Colonic mucosa (tissue), 4 donors: ENCODE measurements at places on chromosomes 12 and 14. TPM values are rescaled to one million over a fixed set of nuclear protein-coding genes. Genes with fewer than 3 reads are reported as not detected.
A peak's percentile ranks its signal among the peaks of the same experiment; 100 is the strongest.

DNA sequence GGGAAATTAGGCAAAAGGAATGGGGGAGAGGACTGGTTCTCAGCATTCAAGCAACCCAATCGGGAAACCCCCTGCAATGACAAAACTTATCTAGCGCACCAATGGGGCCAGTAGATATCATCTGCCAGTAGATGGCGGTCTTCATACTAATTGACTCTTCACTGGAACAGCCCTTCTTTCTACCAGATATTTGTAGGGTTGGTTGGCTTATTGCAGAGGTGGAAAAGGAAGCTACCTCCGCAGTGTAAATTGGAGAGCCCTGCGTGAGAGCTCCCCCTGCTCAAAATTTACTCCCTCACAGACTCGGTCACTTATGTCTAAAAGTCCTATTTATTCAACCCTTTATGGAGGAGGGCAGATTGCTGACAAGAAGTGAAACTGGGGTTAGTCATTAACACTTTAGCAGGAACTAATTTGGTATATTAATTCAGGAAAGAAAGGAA, 166.1 kb upstream of the CCND2 start:
- DNase-seq: peak; percentile 70

DNA sequence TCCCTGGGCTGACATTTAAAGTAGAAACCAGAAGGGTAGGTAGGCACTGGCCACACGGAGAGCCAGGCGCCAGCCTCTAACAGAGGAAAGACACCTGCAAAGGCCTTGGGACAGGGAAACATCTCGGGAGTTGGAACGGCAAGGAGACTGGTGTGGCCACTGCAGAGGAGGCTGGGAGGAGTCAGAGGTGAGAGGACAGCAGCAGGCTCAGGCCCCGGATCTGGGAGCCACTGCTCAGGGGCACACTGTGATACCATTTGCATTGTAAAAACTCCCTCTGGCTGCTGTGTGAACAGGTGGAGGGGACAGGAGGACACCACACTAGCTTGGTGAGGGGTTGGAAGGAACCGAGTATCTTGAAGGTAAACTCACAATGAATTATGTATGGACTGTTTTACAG, 2.7 kb downstream of the ANHX start:
- DNase-seq: no peak

DNA sequence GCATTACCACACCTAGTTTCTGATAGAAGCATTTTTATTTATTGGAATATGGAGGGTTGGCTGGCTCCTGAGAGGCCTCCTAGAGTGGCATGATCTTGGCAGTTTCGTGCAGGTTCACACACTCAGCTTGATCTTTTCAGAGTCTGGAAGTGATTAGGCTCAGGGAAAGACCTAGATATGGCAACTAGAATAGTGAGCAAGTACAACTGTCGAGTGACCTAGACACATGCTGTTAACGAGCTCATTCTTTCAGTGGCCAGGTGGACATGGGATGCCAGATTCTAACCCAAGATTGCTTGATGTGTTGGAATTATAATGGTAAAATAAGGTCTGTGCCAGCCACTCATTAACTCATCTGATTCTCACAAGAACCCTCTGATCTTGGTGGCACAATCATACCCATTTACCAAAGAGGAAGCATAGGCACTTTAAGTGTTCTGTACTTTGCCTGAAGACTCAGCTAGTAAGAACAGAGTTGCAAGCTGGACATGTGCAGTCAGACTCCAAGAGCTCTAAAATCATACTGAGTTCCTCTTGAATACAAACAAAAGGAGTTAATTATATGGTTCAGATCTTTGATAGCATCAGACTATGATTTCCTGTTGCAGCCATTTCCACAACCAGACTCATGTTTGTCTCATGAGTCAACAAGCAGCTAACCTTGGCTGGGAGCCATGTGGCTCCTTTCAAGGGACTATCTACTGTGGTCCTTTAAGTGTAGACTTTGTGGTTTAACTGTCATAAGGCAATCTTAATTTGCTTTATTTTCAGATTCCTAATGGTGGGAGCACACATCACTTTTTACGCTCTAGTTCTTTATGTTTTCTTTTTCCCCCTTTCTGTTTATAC, 144.2 kb downstream of the PLEKHA5 start:
- peak; percentile 59 for DNase-seq

DNA sequence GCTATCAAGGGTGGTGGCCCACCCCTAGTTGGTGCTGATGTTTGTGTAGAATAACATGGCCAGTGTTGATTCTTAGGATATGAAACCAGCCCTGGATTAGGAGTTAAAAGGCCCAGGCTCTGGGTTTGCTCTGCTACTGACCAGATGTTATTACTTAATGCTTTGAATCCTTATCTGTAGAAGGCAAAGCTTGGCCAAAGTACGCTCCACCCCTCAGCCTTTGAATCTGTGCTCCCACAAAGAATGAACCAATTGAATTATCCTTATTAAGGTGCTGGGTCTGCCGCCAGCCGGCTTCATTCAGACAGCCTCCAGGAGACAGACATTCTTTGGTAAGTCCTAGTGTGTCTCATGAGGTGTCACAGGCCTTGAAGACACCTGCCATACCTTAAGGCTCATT, 41.8 kb downstream of the AKAP3 start:
- DNase-seq: no peak

DNA sequence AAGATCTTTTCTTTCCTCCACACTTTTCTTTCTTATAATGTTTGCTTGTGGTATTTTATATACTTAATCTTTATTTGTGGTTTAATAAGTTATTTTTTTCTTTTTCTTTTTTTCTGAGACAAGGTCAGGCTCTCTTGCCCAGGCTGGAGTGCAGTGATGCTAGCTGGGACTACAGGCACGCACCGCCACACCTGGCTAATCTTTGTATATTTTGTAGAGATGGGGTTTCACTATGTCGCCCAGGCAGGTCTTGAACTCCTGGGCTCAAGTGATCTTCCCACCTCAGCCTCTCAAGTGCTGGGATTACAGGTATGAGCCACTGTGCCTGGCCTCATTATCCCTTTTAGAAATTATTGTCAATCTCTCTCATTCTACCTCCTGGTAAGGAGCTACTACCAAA, 87.1 kb downstream of the SCFD1 start:
- DNase-seq: no peak

GRCh38 chr12:32650508-32650907, 28.6 kb upstream of the DNM1L start:
- DNase-seq: no peak

- DNase-seq: no peak
Measured at GRCh38 chr12:121781998-121782979, 11.2 kb downstream of the RHOF start.

DNA sequence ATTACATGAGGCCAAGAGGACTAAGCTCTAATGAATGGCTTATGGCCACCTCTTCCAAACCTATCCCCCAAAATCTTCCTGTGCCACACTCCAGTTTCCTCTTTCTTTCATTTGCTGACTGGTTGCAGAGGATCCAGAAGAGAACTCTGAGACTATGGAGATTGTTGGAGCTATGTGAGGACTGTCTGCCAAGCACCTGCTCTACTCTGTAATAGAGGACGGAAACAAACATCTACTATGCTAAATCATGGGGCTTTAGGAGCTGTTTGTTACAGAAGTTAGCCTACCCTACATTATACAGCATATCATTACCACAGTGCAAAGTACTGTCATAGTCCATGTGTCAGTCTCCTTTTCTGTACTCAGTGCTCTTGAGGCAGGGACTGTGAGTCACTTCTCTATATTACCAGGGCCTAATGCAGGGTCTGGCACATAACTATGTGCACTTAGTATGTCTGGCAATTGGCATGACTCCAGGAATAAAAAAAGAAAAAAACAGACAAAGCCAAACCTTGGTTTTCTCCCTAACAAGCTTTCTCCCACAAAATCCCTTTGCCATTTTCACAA, 95.1 kb downstream of the RPAP3 start:
- no peak for DNase-seq

- DNase-seq: no peak
Measured at GRCh38 chr12:60539592-60539991, 943.8 kb downstream of the SLC16A7 start.

- DNase-seq: peak; percentile 50
Measured at GRCh38 chr12:4164559-4165558, 108.7 kb upstream of the CCND2 start.

GRCh38 chr12:63934936-63935335, 90.4 kb downstream of the SRGAP1 start:
- DNase-seq: no peak

DNA sequence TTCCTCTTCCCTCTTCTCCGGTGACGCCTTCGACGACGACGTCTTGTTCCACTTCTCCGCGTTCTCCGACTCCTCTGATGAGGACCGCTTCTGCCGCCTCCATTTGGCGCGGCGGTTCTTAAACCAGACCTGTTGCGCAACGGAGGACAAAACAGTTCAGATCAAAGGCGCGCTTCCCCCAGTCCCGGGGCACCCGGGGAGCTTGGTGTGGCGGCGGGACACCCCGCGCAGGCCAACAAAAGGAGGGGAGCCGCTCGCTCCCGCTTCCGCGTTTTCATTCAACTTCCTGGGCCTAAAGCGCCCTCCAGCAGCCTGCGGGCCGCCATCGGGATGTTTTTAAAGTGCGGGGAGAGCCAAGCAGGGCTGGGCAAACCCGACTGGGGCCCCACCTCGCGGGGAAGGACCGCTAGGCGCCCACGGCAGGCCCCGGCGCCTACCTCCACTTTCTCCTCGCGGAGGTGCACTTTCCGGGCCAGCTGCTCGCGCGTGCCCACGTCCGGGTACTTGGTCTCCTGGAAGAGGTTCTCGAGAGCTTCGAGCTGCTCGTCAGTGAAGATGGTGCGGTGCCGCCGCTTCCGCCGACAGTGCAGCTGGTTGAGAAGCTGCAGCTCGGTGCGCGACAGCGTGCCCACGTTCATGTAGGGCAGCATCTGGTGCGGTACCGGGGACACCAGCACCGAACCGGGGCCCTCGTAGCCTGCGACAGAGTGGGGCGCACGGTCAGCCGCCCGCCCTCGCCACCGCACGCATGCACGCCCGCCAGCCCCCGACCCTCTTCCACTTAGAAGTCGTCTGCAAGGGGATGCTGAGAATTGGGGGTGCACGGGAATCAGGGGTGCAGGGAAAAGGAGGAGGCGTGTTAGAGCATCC, 1.2 kb downstream of the GSC start:
- no peak for DNase-seq

DNA sequence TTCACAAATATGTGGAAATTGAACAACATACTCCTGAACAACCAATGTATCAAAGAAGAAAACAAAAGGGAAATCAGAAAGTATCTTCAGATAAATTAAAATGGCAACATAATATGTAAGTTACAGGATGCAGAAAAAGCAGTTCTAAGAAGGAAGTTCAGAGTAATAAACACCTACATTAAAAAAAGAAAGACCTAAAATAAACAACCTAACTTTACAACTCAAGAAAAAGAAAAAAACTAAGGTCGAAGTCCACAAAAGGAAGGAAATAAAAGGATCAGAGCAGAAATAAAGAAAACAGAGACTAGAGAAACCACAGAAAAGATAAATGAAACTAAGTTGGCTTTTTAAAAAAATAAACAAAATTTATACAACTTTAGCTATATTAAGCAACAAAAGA, 59.2 kb downstream of the EGLN3 start:
- DNase-seq: no peak

DNA sequence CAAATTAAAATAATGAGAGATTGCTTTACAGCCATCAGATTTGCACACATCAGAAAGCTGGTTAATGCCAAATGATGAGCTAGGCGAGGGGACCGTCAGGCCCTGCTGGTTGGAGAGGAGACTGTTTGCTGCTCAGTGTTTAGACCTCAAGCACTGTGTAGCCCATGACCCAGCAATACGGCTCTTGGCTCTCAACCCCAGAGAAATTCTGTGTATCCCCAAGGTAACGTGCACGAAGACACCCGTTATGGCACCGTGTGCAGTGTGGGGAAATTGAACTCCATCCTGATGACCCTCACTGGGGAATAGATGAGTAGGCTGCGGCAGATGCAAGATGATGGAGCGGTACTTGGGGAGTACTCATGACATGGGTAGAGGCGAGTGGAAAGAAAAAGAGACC, 55.7 kb downstream of the EID3 start:
- DNase-seq: no peak

DNA sequence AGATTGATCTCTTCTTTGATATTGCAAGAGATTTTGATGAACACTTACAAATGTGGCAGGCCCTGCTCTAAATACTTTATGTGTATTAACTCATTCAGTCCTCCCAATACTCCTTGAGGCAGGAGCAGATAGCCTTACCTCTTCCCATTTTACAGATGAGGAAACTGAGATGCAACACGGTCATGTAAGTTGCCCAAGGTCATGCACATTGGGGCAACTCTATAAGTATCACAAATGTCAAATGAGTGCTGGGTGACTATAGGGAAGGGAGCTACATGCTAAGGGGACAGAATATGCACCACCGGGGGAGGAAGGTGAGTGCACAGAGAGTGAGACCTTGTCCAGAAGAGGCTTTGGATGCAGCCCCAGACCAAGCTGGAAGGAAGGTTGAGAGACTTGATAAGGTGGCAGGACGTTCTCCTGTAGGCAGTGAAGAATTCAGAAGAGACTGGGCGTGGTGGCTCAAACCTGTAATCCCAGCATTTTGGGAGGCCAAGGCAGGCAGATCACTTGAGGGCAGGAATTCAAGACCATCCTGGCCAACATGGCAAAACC, 132.3 kb upstream of the PWP1 start:
- DNase-seq: no peak

DNA sequence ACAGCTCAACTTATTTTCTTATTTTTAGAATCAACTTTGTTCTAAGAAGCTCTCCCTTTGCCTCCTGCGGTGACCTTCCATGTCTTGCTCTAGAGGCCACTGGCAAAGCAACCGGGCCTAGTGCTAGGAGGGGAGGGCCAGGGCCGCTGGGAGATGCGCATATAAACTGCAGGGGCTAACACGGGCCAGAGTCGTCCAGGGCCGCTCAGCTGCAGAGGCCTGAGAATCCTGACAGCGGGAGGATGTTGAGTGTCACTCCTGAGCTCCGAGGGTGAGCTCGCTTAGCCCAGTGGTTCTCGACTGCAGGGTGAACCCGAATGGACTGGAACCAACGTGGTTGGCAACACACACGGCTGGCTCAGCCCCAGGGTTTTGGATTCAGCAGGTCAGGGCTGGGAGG, 6.5 kb upstream of the PIWIL1 start:
- DNase-seq: no peak

GRCh38 chr12:80700327-80700726, 7.1 kb upstream of the MYF6 start:
- no peak for DNase-seq

- no peak for DNase-seq
Measured at GRCh38 chr14:95261616-95262510, 57.8 kb downstream of the CLMN start.

- no peak for DNase-seq
Measured at GRCh38 chr14:99036611-99037293, 235.2 kb downstream of the BCL11B start.

- no peak for DNase-seq
Measured at GRCh38 chr12:121117226-121117777, 15.4 kb upstream of the P2RX7 start.

GRCh38 chr12:9198012-9198411, 10.2 kb downstream of the PZP start:
- no peak for DNase-seq

The TEX52 gene
- not detected for total RNA-seq

The FLRT2 gene
- 3.0 TPM for total RNA-seq

The KRT71 gene
- total RNA-seq: not detected

The TRIM9 gene
- total RNA-seq: 0.66 TPM

The PCED1B gene
- total RNA-seq: 2.1 TPM

The ARMH4 gene
- 0.57 TPM for total RNA-seq

The GSKIP gene
- total RNA-seq: 168 TPM

The KLRB1 gene
- 1.7 TPM for total RNA-seq

The TBX3 gene
- 4.8 TPM for total RNA-seq

The CPNE6 gene
- total RNA-seq: 0.45 TPM
